ENCODE measurements at places on chromosomes 5 and 9.

GRCh38 chr9:93108291-93109041 is 12.4 kb downstream of the CARD19 start:
- peak; percentile 49 for DNase-seq

DNA sequence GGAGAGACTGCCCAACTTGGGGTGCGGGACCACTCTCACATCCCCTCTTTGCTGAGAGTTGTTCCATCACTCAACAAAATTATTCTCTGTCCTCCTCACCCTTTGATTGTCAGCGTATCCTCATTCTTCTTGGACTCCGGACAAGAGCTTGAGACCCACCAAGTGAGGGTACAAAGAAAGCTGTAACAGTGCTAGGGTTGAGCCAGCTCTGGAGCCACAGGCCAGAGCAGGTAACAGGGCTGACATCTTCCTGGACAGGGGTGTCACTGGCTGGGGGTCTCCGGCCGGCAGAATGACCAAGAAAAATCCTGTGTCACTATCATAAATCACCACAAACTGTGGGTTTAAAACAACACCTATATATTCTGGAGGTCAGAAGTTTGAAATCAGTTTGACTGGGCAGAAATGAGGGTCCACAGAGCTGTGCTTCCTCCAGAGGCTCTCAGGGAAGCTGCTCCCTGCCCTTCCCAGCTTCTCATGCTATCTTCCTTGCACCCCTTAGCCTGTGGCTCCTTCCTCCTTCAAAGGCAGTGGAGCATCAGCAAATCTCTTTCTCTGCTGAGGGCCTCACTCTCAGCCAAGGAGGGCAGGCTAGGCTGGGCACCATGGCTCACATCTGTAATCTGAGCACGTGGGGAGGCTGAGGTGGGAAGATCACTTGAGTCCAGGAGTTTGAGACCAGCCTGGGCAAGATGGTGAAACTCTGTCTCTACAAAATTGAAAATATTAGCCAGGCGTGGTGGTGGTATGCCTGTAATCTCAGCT is 4.1 kb upstream of the BBLN start:
- no peak for DNase-seq

GRCh38 chr9:100813871-100814270 is 214.7 kb upstream of the PLPPR1 start:
- no peak for DNase-seq

GRCh38 chr5:171867786-171868185 is 82.2 kb downstream of the SMIM23 start:
- DNase-seq: no peak

DNA sequence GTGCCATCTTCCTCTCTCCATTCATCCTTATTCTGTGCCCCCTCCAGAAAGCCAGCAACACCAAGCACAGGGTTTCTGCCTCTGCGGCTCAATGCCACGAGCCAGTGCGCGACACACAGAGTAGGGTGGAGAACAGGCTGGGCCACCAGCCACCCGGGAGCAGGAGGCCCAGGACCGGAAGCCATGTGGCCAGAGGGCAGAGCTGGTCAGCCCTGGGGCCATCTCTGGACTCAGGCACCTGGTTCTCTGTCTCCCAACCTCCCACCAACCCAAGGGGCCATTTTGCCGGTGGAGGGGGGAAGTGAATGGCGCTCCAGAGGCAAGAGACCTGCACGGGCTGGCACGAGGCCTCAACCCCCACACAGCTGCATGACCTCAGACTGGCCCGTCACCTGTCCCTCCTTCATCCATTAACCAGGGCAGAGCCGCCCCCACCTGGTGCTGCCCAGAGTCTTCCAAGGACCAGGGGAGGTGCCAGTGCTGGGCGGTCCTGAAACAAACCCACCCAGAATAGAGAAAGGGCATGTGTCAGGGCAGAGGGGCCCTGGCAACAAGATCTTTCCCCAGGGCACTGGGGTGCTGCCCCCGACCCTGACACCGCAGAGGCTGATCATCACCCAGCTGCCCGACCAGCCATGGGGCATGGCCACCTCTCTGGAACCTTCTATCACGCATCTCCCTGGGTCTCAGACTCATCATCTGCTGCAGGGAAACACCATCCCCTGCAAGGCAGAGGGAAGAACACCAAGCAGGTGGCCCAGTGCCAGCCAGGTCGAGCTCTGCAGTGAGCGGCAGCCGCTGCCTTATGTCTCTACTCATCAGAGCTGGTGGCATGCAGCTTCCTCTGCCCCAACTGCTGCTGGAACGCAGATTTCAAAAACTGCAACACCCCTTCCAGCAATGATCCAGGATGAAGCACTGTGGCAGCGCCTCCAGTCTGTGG is 11.9 kb downstream of the VAV2 start:
- no peak for DNase-seq

DNA sequence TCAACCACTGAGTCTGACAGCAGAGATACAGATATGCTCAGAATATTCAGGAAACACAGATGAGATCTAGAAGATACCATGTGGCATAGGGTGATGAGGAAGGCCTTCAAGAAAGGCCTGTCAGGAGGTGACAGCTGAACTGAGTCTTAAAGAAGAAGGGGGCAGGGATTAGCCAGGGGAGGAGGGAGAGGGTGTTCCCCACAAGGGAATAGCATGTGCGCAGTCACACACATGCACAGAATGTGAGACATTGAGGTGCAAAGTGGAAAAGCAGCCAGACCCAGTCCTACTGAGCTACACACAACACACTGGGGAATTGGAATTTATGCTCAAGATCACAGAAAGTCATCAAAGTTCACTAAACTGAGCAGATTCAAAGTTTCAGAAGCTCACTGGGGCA is 3.0 kb upstream of the SLC25A48 start:
- no peak for DNase-seq

GRCh38 chr5:66841264-66841663 is 245.1 kb downstream of the MAST4 start:
- no peak for DNase-seq

DNA sequence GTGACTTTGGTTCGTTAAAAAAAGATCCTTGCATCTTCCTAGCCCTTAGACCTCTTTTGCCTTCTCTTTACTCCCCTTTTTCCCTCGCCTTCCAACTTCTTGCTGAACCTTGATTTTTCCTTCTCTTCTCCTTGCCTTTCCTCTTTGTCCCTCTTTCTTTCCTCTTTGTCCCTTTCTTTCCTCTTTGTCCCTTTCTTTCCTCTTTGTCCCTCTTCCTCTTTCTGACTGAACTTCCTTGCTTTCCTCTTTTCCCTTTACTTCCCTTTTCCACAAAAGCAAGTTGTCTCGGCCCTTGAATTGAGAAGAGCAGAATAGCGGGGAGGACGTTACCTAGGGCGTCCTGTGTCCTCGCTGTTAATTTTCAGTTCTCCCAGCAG is 1.4 kb upstream of the MLLT3 start:
- no peak for DNase-seq

- no peak for DNase-seq
Observed at GRCh38 chr9:36137392-36138004, 965 bp downstream of the GLIPR2 start.

- no peak for DNase-seq
Observed at GRCh38 chr5:173316339-173317020, 11.7 kb downstream of the STC2 start.

GRCh38 chr5:527646-528628 is 3.7 kb upstream of the SLC9A3 start:
- DNase-seq: no peak

DNA sequence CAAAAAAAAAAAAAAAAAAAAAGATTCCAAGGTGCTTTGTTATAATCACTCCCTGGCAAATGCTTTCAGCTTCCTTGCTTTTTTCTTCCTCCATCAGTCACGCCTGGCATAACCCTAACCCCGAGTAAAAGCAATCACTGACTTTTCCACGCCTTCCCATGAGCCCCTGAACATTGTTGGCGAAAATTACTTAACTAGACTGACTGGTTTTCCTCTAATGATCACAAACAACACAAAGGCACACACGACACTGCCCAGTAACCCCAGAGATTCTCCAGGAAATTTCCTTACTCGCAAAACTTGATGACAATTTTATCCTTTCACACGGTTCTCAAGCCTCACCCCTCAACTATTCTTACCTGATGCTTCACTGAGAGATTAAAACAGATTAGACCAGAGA is 11.4 kb upstream of the PTGR1 start:
- no peak for DNase-seq

GRCh38 chr5:176728831-176729251 is 81.5 kb upstream of the UNC5A start:
- DNase-seq: no peak

- DNase-seq: no peak
Observed at GRCh38 chr9:110864011-110864410, 174.3 kb downstream of the LPAR1 start.

- DNase-seq: no peak
Observed at GRCh38 chr9:114501796-114502682, 3.2 kb downstream of the WHRN start.

DNA sequence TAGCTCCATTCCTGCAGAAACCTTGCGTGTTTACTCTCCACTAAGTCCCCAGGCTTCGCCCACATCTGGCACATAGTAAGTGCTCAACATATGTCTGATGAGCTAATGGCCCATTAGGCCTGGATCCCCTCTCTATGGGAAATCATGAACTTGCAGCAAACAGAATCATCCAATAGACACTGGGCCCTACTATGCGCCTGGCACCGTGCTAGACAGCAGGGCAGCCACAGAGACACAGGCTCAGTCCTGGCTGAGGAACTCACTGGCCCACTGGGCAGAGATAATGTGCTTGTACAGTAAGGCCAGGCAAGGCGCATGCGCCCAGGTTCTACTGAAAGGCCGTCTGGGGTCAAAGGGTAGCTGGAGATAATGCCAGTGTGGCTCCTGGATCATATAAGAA is 36.9 kb upstream of the FABP6 start:
- DNase-seq: no peak

DNA sequence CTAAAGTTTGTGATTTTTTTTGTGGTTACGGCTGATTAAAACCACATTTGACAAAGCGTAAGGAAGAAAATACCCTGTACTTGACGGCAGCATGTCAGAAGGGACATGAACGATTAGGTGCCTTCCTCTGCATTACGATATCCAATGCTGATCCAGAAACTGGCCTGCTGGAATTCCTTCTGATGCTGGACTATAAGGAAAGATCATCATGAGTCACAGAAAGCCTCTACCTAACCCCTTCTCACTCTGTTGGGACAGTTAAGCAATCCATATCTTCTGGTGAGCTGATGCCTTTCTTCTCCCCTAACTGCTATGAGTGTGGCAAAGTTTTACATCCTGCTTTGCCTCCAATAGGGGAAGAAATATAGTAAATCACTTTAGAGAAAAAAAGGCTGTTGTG is 78.4 kb upstream of the PAPPA start:
- no peak for DNase-seq

DNA sequence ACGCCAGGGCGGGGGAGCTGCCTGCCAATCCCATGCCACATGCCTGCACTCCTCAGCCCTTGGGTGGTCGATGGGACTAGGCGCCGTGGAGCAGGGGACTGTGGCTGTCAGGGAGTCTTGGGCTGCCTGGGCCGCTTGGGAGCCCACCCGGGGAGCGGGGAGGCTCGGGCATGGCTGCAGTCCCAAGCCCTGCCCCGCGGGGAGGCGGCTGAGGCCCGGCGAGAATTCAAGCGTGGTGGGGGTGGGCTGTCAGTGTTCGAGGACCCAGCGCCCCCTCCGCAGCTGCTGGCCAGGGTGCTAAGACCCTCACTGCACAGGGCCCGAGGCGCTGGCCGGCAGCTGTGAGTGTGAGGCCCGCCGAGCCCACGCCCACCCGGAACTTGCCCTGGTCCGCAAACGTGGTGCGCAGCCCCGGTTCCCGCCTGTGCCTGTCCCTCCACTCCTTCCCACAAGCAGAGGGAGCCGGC is 83.2 kb upstream of the DMRTA1 start:
- no peak for DNase-seq
